ENCODE measurements at places on chromosomes 7 and 10.
A peak's percentile ranks its signal among the peaks of the same experiment; 100 is the strongest.

- DNase-seq: peak; percentile 40
Measured at GRCh38 chr10:124037784-124038183, 55.6 kb downstream of the CHST15 start.

DNA sequence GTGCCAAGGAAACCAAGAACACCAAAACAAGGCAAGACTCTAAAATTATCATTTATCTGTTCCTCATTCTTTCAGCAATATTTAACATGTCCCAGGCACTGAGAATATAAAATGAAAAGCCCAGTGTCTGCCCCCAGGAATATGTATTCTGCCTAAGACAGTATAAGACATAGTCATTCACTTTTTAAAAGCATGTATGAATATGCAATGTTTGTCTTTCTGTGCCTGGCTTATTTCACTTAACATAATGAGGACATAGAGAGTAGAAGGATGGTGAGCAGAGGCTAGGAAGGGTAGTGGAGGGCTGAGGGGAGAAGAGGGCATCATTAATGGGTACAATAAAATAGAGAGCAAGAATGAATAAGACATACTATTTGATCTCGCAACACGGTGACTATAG lies 44.6 kb upstream of the BET1 start:
- no peak for DNase-seq

DNA sequence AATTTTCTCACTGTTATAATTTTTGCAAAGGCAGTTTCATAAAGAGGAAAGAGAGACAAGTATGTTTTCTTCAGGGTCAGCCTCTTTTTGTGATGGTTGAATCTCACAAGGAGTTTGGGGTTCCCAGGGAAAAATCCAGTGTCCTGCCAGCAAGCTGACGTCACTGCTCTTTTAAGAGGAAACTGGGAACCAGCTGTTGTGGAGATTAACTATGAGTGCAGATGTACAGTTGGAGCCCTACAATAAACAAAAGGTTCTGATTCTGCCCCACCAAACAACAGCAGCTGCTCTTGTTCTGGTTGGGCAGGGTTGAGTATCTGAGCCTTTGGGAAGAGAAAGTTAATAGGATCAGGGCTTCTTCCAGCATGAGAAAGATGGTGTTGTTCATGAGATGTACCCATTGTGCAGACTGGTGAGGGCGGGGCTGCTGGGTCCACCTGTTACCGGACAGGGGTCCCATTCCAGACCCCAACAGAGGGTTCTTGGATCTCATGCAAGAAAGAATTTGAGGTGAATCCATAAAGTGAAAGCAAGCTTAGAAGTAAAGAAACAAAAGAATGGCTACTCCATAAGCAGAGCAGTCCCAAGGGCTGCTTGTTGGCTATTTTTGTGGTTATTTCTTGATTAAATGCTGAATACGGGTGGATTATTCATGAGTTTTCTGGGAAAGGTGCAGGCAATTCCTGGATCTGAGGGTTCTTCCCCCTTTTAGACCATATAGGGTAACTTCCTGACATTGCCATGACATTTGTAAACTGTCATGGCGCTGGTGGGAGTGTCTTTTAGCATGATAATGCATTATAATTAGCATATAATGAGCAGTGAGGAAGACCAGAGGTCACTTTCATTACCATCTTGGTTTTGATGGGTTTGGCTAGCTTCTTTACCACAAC lies 12.5 kb downstream of the PRF1 start:
- DNase-seq: no peak

DNA sequence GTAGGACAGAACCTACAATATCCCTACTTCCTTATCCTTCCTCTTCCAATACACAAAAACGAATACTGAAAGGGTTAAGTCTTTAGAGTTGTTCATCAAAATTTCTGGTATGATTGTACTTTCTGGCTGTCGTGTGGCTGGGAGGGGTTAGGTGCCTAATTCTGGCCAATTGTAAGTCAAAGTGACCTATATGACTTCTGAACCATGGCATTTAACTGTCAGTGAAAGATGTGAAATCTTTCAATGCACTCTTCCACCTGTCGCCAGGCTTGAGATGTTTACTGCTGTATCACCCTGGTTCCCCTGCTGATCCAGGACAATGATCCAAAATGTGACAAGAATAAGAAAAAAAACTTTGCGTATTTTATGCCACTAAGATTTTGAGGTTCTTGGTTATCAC lies 20.8 kb downstream of the EPC1 start:
- no peak for DNase-seq

- no peak for DNase-seq
Measured at GRCh38 chr7:20107582-20107981, 109.6 kb downstream of the MACC1 start.

- DNase-seq: no peak
Measured at GRCh38 chr7:44976746-44977196, 2.0 kb downstream of the MYO1G start.

DNA sequence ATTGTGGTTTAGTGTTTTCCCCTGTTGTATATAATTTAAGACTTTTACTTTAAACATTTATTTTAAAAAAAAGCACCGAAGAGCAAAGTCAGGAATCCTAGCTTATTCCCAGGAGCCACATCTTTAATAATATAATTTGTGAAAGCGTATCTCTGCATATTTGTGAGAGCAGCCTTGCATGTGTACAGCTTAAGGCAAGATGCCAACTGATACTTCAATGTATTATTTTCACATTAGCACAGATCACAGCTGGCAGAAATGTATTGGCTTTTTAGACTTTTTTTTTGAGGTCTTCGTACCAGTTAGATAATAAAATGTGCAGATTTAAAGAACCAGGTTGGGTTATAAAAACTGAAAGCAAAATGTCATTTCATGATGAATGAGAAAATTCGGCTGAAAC lies 845.7 kb upstream of the POT1 start:
- DNase-seq: no peak

- DNase-seq: no peak
Measured at GRCh38 chr10:28982974-28983373, 305.7 kb downstream of the BAMBI start.

GRCh38 chr7:107471292-107472070 lies 1.6 kb downstream of the GPR22 start:
- no peak for DNase-seq

GRCh38 chr10:123633106-123633505 lies 33.0 kb upstream of the GPR26 start:
- DNase-seq: no peak

DNA sequence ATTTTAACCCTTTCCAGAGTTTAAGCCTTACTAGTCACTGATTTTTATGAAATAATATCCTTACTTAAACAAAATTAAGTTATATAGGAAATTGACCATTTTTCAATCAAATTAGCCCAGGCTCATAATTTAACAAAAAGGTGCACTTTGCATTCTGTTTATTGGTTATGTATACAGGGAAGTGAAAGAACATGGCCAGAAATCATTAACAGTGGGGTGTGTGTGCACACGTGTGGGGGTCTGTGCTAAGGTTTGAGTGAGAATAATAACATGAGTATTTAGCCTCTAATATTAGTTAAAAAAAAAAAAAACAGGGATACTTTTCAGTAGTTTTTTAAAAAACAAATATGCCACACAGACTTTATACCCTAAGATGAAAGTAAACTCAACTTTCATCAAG lies 510.5 kb upstream of the PFKP start:
- no peak for DNase-seq

- DNase-seq: no peak
Measured at GRCh38 chr10:102310361-102311024, 65.2 kb downstream of the GBF1 start.

DNA sequence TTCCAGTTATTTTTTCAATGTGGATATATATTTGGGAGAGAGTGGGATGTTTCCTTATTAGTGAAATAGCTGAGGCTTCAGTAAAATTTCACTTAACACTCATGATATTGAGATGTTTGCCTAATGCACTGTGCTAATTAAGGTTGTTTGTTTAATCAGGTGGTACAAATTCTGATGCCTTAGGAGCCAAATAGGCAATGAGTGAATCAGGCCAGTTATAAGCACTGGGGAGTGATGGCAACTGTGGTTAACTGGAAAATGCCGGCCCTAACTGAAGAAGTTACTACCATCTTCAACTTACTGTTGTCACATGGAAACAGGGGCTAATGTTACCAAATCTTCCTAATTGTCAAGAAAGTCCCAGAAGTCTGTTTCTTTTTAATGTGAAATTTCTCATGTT lies 32.0 kb downstream of the VCL start:
- no peak for DNase-seq

DNA sequence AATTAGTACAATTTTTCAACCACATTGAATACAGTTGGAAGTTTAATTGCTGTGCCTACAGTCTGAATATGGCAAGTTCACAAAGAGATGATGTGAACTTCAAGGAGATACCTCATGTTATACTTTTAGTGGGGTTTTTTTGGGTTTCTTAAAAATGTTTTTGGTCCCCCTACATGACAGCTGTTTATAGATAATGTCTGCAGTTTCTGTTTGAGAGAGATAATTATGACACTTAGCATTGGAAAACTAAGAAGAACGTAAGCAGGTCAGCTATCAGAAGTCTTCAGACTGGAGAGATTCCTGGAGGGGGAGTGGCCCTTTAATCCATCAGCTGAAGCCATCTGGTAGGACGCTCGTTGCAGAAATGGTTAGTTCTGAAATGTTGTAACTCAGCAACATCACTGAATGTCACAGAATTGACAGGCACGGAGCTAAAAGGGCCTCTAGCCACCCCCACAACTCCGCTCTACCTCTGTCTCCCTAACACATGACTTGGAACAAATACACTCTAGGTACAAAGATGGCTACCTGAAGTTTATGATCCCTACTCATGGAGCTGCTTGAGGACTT lies 29.0 kb downstream of the TIMM23 start:
- no peak for DNase-seq

GRCh38 chr10:48454302-48455054 lies 148.0 kb downstream of the MAPK8 start:
- no peak for DNase-seq

GRCh38 chr10:51231754-51232153 lies 157.5 kb downstream of the PRKG1 start:
- no peak for DNase-seq

- DNase-seq: no peak
Measured at GRCh38 chr10:49569031-49569631, 30.2 kb upstream of the ERCC6 start.

DNA sequence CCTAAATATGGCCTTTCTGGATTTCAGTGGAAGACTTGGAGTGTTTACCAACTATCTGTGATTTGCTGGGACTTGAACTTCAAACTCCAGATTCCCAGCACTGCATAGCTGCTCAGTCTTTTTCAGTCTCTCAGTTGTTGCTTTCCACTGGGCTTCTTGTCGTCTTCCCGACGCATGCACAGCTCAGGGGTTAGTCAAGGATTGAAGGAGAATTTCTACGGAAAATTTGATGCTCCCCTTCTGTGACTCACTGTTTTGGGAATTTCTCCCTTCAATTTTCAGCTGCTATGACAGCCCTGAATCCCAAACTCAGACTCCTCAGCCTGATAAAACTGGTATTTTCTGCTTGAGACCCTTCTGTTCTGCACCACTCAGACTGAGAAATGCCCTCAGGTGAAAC lies 91.7 kb downstream of the CYP26A1 start:
- no peak for DNase-seq

DNA sequence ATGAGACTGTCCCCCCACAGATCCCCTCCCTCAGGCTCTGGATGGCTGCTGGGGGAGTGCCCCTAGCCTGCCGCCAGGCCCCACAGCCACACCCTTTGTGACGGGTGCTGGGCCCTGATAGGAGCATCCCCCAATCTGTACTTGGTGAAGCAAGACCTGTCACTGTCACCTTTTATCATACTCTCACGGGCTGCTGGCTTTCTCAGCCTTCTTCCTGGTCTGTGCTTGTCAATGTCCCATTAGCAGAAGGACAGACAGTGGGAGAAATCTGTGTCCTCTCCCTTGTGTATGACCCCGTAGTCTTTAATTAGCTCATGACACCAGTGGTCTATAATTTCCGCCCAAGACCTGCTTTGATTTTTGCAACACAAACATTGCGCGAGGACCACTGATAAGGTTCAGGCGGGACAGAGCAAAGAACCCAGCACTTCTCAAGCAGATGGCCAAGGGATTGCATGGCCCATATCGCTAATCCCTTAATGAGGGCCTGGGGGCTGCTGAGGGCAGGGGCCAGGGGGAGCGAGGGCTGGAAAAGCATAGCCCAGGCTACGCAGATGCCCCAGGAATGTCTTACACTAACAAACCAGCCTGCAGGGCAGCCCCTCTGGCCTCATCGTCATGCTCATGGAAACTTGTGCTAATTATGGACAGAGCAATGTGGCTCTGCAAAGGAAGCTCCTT lies 127.8 kb downstream of the PTPN20 start:
- DNase-seq: no peak

GRCh38 chr7:115731796-115732471 lies 298.6 kb downstream of the TFEC start:
- DNase-seq: no peak

DNA sequence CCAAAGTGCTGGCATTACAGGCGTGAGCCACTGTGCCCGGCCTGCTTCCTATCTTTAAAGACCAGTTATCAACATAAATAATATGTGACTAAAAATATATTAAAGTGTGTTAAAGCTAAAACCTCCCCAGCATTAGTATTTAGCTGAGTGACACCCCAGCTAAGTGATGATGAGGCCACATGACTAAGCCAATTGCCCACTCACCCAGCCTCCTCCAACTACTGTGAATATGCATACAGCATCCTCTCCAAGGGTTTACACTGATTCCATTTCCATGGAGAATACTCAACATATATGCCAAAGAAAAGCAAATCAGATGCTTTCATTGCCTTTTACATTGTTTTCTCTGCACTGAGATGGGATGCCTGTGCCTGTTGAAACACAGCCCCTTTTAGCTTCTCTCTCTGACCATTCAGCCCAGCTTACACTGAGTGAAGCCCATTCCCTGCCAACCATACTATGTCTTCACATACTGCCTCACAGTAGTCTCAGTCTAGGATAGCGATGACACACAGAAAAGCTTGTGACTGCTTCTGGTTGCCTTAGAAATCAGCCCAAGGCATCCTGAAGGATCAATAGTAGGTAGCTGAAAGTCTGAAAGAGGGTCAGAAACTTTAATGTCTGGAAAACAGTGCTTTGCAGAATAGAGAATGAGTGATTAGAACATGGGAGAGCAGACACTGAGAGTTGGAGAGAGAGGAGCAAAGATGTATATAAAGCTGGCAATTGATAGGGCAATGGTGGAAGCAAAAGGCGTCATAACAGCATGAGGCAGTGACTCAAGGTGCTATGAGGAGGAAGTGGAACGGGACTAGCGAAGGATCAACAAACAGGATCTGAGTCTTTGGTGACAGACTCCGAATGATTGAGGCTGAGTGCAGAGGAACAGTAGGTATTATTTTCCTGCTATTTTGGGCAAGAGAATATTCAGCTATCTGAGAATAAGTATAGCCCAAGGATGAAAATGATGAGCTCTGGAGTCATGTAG lies 19.8 kb upstream of the ATE1 start:
- no peak for DNase-seq

DNA sequence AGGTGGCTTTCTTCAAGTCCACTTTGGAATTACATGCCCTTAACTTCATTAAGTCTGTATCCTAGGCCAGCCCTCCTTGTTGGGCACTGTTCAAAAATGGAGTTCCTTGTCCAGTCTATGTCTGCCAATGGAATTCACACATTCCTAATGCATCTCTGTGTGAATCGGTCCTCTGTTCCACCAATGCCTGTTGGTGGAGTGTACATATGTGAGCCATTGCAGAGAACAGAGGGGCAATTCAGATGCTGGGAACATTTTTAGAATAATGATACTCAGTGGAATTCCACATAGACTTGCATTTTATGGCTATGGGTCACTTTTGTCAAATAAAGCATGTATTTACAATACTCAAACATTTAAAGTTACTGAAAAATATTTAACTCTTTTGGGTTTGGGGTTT lies 108.3 kb downstream of the COL28A1 start:
- no peak for DNase-seq

- no peak for DNase-seq
Measured at GRCh38 chr10:96324447-96324846, 20.2 kb downstream of the DNTT start.

Measured in CD4-positive, alpha-beta T cell treated with Interleukin-15 for 1 hour (primary cell).